NCI-H1417 treated with DMSO at 0.1 percent for 48 hours (cell line): ENCODE measurements at places on chromosomes 13 and 19.

GRCh38 chr13:28620011-28620830, 38.7 kb upstream of the POMP start:
- DNase-seq: no peak

DNA sequence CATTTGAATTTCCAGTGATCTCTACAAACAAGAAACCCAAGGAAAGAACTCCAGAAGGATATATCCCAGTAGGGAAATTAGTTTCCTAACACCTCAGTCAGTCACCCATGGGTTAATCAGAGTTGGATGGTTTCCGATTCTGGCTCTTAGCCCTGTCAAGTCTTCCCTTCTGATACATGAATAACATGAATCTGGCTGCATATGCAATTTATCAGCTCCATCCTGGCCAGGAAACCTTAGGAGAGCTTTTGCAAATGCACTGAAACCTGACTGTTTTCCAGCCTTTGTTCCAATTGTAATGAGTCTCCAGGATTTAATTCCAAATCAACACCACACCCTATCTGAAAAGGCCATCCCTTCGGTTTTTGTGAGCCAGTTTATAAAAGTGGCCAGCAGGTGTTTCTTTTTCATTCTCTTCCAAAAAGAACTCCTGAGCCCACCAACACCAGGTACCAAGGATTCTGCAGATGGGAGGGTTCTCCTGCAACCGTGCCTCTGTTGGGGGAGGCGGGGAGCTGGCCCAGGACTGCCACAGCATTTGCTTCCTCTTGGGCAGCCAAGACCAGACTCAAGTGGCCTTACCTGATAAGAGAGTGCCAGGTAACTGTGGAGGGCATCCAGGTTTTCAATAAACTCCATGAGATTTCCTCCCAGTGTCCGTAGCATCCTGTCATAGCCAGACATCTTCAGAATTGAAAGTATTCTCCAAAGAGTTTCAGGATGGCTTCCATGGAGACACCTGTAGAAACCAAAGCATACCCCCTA, 77.5 kb downstream of the C13orf42 start:
- DNase-seq: no peak

- DNase-seq: no peak
Observed at GRCh38 chr19:18865973-18866799, 29.8 kb downstream of the CERS1 start.

DNA sequence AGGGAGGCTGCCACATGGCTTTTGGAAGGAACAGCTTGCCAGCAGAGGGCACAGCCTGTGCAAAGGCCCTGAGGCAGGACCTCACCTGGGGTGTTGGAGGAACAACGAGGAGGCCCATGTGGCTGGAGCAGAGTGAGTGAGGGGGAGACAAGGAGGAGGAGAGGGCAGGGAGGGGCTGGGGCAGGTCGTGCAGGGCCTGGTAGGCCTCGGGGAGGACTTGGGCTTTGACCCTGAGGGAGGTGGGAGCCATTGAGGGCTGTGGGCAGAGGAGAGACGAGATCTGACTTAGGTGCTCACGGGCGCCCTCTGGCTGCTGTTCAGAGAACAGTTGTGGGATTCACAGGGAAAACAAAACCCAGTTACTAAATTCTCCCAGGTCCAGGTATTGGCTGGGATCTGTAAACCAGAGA, 25.2 kb downstream of the ZNRF4 start:
- DNase-seq: no peak
